Trophoblast cell (in vitro differentiated cells and primary cell): ENCODE measurements at places on chromosomes 7 and 10.

DNA sequence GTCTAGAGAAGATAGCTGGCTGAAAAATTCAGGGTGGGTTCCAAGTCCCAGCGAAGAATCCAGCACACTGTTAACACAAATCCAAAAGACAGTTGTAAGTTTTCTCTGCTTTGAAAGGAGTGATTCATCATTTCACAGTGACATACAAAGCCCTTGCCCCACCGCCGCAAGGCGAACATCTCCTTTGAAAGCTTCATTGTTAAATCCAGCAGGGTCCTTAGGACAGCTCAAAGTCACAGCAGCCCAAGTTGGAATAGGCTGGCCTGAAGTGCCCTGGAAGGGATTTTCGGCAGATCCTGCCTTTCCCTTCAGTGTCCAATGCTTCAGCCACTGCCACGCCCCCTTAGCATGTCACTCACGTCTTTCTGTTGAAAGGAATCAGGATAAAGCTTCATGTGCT, 526.1 kb downstream of the CALN1 start:
- no peak for DNase-seq

DNA sequence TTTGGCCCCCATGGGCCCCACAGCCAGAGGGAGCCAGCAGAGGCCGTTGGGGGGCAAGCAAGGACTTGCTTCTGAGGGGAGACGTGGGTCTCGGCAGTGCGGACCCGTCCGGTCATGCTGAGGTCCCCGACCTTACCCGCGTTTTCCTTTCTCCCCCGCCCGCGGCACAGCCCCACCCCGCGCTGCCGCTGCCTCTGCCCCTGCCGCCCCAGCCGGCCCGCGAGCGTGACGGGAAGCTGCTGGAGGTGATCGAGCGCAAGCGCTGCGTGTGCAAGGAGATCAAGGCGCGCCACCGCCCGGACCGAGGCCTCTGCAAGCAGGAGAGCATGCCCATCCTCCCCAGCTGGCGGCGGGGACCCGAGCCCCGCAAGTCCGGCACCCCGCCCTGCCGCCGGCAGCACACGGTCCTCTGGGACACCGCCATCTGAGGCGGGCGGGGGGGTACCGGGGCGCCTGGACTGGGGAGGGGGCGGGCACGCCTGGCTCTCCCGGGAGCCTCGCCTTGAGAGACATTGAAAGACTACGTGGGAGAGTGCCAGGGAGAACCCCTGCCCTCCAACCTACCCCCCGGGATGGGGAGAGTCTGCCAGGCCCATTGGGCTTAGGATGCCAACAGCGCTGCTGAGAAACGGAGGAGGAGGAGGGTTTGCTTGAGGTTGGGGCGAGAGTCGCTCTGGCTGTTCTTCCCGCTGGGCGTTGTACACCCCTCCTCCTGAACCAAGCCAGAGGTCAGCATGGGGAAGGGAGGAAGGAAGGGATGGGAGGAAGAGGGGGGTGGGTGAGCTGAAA, 9.9 kb downstream of the NYAP1 start:
- DNase-seq: peak; percentile 31

DNA sequence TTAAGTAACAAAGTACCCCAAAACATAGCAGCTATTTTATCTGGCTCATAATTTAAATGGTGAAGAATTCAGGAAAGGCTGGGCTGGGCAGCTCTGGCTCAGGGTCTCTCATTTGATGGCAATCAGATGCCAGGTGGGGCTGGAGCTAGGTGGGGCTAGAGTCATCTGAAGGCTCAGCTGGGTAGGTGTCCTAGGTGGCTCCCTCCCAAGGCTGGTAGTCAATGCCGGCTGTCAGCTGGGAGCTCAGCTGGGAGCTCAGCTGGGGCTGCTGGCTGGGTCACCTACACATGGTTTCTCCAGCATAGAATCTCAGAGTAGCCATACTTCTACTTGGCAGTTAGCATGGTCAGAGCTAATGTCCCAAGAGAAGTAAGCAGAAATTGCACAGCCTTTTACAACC, 34.1 kb downstream of the OSBPL3 start:
- peak; percentile 41 for DNase-seq

- DNase-seq: peak; percentile 2
Measured at GRCh38 chr10:22252801-22253579, 35.2 kb upstream of the EBLN1 start.

DNA sequence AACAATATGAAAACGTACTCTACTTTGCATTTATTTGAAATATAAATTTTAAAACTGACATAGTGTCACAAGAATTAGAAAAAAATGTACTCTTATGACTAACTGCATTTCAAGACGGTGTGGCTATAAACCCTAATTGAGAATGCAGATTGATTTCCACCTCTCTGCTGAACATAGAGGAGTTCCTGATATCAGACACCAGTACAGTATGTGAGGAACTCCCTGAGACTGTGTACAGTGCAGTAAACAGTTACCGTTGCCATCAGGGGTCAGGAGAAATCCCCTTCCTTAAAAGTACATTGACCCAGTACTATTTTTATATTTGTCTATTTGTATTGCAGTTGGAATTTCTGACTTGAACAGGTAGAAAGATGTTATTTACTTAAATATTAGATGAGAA, 61.8 kb upstream of the DKK1 start:
- DNase-seq: no peak

DNA sequence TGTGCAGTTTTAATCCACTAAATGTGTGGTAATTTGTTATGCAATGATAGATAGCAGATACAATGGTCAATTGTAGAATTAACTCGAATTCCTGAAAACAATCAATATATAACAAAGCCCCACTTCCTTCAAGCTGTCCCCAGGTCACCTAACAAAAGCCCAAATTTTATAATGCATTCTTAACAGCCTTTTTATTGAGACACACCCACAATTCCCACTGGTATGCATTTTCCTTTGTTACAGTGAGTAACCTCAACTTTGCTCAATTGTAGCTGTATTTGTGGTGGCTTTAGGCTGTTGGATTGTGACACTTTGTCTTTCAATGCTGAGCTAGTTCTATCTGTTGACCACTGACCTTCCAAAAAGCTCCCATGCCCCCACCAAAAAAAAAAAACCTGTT, 279.8 kb upstream of the CACNA2D1 start:
- DNase-seq: no peak

GRCh38 chr7:101232141-101232850, 5.3 kb downstream of the CLDN15 start:
- peak; percentile 89 for DNase-seq

DNA sequence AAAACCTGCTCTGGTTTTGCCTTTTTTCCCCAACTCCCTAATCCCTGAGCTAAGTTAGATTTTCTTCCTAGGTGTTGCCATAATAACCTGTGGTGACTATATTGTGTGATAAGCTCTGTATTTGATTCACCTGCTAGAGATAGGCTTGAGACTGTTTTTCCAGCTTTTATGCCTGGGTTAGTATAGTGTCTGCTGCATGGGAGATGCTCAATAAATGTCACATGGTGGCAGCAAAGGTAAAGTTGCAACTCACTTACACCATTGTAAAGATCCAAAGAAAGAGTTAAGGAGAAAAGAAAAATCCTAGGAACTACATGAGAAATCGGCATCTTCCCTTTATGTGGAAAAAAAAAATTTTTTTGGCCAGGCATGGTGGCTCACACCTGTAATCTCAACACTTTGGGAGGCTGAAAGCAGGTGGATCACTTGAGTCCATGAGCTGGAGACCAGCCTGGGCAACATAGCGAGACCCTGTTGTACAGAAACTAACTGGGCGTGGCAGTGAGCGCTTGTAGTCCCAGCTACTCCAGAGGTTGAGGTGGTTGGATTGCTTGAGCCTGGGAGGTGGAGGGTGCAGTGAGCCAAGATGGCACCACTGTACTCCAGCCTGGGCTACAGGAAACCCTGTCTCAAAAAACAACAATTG, 3.7 kb downstream of the CCNJ start:
- no peak for DNase-seq

GRCh38 chr10:76139431-76139830, 708.0 kb downstream of the LRMDA start:
- DNase-seq: no peak

DNA sequence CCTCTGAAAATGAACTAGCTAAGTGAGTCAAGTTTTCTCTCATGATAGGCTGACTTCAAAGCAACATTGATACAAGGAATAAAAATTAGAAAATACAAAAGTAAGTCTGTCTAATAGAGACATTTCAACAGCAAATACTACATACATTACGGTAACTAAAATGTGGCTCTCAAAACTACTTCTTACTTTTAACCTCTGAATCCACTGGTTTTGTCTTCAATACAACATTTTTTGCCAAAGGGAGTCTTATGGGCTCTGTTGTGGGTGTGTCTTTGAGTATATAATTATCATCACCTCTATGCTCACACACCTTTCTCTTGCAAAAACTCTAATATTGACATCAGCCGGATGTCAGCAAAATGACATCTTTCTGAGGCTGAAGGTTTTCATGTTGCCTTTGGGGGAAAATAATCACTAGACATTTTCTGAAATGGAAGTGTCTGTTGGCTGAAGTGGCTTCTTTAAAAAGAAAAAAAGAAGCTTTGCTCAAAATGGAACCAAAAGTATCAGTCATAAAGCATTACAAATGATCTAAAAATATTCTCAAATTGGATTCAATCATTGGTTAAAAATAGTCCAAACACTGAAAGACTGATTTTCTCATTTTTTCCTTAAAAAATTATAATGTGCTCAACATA, 41.8 kb upstream of the FAM133B start:
- DNase-seq: no peak

DNA sequence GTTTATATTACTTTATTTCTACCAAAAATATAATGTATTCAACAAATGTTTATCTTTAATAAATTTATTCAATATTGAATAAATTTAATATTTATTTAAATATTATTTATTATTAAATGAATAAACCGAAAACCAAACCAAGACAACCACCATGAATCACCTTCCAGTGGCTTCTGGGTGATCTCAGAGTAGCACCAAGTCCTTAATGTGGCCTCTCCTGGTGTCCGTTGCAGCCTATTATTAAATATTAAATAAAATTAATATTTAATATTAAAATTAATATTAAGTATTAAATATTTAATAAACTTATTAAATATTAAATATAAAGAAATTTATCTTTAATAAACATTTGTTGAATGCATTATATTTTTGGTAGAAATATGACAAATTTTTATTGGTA, 143.3 kb upstream of the PLPP4 start:
- no peak for DNase-seq

DNA sequence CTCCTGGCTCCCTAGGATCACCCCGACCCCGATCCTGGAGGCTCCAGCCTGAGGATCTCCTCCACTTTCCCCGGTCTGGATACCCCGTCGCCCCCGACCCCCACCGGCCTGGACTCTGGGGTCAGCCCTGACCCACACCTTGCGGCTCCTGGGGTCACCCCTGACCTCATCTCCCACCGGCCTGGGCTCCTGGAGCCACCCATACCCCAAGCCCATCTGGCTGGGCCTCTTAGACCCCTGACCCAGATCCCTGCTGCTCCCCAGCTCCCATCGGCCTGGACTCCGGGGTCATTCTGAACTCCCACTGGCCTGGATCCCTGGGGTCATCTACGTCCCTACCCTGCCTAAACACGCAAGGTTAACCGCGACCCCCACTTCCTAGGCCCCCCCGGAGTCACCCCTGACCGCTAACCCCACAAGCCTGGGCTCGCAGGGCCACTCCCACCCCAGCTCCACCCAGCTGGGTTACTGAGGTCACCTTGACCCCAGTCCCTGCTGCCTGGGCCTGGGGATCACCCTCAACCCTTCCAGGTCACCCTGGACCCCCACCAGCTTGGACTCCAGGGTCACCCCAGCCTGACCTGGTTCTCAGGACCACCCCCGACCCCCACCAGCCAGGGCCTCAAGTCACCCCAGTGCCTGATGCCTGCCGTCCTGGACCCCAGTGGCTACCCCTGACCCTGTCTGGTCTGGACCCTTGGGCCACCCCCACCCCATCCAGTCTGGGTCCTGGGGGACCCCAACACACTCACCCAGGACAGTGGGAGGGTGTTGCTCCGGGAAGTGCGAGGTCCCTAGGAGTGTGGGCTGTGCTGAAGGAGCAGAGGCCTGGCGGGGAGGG, 1.2 kb downstream of the FOXK1 start:
- no peak for DNase-seq

- no peak for DNase-seq
Measured at GRCh38 chr10:61941202-61941681, 39.7 kb downstream of the ARID5B start.

- no peak for DNase-seq
Measured at GRCh38 chr10:23099816-23100215, 4.4 kb downstream of the MSRB2 start.

- peak; percentile 4 for DNase-seq
Measured at GRCh38 chr10:94123258-94123995, 129.7 kb downstream of the PLCE1 start.

- DNase-seq: no peak
Measured at GRCh38 chr10:47062441-47063200, 151.4 kb downstream of the PTPN20 start.

GRCh38 chr7:24477398-24478136, 95.7 kb upstream of the PALS2 start:
- DNase-seq: no peak

- DNase-seq: no peak
Measured at GRCh38 chr7:41656366-41656765, 46.5 kb downstream of the INHBA start.
